ENCODE measurements at places on chromosomes 7 and 10.
A peak's percentile ranks its signal among the peaks of the same experiment; 100 is the strongest.

DNA sequence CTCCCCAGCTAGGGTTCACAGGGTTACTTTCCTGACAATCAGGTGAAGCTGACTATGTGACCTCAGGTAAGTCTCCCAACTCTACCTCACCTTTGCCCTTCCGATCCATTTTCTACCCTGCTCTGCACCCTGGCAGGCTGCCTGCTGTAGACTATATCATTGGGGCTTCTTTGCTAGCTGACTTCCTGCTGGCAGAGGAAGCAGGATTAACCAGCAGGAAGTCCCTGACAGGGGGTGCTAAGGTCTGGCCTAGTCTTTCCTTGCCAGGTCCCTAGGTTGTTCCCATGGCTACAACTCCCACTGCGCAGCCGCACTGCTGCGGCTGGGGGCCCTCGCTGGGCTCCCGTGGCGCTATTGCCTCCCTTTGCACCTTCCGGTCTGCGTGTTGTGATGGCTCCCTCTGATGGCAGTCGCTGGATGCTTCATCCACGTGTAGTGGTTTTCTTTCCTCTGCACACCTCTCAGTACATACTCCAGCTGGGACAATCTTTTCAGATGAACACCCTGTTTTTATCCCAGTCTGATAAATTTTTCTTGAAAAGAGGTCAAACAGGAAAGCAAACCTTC is 365.9 kb downstream of the REEP3 start:
- DNase-seq: no peak

- no peak for DNase-seq
Measured at GRCh38 chr7:69814421-69814962, 216.2 kb downstream of the AUTS2 start.

GRCh38 chr7:52463341-52463740 is 572.1 kb upstream of the POM121L12 start:
- DNase-seq: no peak

- DNase-seq: no peak
Measured at GRCh38 chr10:56745490-56745889, 384.4 kb upstream of the ZWINT start.

- no peak for DNase-seq
Measured at GRCh38 chr10:64750672-64751071, 1229.5 kb downstream of the REEP3 start.

DNA sequence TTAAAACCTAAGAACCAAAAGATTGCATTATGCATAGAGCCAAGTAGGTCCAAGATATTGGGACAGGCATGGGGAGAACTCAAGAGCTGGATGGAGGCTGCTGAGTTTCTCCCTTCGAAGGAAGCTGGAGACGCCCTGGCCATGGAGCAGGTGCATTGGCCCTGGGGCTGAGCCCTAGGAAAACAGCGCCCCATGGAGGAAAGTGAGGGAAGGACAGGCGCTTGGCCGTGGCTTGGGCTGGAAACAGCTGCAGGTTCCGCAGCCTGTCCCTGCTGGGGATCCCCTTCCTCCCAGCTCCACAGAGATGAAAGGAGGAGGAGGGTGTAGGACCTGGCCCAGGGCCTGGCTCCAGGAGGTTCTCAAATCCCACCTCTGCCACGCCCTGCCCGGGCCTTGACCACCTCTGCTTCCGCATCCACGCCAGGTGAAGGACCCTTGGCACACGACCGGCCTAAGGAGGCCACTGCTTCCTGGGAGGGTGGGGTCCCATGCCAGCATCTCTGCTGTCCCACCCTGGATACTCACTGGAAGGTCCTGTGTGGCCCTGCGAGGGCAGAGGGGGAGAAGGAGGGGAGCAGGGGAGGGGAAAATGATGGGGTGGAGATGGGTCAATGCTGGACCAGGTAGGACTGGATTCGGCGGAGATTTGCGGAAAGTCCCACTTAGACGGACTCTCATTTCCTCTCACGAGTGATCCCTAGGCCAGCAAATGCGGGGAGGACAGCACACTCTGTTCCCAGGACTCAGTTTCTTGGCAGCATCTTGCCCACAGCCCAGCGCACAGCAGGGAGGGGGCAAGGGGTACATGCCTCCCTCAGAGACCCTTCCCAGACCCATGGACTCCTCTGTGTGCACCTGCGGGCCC is 258.6 kb upstream of the TCERG1L start:
- no peak for DNase-seq

GRCh38 chr7:92231-92674 is 100.1 kb upstream of the FAM20C start:
- DNase-seq: no peak

DNA sequence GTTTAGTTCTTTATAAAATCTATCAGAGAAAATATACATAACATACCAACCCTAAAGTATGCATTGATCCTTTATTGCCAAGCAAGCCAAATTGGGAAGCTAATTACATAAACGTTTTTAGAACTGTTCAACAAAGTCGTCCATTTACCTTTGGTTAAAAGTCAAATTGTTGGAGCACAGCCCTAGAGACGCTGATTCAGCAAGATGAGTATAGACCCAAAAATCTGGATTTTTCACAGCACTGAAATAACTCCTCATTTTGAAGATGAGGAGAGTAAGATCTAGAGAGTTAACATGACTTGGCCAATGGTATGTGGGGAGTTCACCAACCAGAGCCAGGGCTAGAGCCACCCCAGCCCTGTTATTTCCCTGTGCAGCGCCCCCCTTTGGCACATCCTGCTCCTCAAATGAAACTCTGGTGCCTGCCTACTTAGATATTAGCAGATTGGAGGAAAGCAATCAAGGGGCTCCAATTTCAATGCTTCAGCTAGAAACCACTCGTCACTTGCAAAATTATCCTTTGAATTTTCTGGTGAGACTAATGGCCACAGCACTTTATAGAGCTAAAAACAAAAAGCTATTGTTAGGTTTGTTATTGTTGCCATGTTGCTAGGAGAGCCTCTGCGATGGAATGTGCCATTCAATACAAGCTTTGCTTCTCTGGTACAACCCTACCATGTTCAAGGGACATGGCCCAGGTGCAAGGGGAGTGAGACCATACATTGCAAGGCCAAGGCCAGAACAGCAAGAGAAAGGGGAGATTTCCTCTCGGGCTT is 132.6 kb upstream of the ZEB1 start:
- no peak for DNase-seq

GRCh38 chr7:103446049-103446520 is at the start of gene SLC26A5:
Gene SLC26A5 (minus strand): TSS chr7:103446207. CDS start chr7:103421514, 24,693 bp downstream.
- DNase-seq: no peak

DNA sequence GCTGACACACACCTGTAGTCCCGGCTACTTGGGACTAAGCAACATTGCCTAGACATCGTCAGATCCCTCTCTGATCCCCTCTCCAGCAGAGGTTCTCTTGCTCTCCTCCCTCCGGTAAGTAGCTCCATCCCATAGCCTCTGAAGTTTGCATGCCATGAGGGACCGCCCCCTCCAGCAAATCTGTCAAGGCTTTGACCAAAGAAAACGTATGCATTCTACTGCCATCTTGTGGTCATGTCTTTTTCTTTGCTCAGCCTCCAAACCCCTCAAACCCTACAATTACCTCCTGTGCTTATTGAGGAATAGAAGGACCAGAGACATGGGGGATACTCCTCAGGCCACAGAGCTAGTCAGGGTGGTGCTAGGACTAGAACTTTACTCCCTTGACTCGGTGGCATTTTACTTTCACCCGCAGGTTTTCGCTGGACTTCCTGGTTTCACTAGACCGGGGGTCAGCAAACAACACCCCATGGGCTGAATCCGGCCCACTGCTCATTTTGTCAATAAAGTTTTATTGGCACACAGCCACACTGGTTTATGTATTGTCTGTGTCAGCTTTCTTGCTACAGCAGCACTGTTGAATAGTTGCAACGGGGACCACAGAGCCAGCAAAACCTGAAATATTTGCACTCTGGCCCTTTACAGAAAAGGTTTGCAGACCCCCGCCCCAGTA is 202.6 kb upstream of the FOXK1 start:
- no peak for DNase-seq

DNA sequence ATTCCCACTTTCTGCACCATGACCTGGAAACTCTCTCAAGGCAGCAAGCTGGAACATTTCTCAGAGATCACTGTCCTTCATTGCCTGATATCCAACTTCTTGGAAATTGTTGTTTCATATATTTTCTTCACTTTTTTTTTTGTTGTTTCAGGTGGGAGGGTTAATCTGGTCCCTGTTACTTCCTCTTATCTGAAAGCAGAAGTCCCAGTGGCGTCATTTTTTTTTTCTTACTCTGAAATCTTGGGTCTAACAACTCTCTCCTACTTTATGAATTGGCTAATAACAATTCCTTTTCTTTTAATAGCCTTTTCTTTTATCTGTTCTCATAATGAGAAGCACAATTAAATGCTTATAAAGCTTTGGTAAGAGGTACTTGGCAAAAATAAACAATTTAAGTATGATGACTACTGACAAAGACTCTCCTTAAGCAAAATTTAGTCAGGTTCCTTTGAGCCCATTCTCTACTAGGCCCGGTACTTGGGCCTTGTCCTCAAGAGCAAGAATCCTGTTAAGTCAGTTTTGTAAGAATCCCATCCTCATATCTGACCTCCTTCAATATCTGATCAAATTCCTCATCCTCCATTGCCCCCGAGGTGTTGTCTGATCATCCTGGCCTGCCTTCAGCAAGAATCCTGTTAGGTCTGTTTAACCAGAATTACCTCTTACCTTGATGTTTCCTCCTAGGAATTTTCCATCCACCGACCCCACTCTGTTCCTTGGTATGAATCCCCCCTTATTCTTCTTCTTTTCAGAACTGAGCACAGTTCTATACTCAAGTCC is 11.5 kb upstream of the CC2D2B start:
- DNase-seq: no peak

DNA sequence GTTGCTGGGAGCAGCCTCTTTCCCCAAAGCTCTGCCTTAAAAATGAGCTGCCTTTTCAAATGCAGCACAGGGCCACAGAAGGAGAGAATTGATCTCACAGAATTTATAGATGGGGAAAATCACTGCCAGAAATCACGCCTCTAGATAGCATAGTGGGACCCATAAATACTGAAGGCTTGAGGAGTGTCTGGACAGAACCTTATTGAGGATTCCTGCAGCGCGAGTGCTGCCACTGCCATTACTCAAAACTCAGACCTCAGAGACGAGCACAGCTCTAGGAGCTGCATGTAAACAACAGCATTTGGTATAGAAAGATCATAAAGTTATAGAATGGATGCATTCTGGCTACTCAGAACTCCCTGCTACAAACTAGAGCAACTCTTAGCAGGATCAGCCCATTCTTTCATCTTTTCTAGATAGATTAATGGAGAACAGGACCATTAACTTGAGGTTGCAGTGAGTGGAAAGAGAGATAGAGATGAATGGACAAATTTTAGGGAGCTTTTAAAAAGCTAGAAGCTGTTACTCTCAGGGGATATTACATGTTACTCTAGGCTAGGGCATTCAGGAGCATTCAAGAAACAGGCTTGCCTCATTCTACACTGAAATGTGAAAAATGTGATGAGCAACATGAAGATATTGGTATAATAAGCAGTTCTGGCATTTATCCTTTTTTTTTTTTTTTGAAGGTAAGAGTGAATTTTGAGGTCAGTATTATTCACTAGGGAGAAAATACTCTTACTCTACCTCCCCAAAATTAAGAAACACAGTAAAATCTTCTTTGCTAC is 267.2 kb upstream of the SLC26A5 start:
- no peak for DNase-seq

DNA sequence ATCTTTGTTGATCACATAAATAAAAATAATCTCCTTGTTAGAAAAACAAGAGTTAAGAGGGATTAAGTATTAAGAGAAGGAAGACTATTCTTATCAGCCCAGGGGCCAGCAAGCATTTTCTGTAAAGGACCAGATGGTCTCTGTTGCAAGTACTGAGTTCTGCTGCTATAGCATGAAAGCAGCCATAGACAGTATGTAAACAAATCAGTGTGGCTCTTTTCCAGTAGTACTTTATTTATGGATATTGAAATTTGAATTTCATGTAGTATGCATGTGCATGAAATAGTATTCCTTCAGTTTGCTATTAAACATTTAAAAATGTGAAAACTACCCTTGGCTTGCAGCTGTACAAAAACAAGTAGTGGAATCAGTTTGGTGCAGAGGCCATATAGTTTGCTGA is 81.7 kb downstream of the STK31 start:
- no peak for DNase-seq

GRCh38 chr10:100807241-100807951 is 62.0 kb downstream of the PAX2 start:
- DNase-seq: no peak

GRCh38 chr7:134469622-134470021 is 10.7 kb upstream of the AKR1B1 start:
- DNase-seq: no peak

DNA sequence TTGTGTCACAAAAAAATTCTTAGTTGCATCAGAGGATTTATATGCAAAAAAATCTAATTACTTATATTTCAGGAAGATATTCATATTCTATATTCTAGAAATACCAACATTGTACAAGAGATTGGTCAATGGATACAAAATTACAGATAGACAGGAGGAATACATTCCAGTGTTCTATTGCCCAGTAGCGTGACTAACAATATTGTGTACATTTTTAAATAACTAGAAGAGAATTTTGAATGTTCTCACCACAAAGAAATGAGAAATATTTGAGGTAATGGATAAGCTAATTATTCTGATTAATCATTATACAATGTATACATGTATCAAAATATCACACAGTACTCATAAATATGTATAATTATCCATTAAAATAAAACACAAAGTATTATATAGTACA is 253.3 kb downstream of the IPMK start:
- no peak for DNase-seq

GRCh38 chr10:52956861-52957260 is 184.3 kb upstream of the MBL2 start:
- DNase-seq: no peak

GRCh38 chr7:139750459-139751095 is 27.2 kb downstream of the HIPK2 start:
- DNase-seq: no peak

- no peak for DNase-seq
Measured at GRCh38 chr10:43870968-43871439, 222.3 kb upstream of the ZNF32 start.

DNA sequence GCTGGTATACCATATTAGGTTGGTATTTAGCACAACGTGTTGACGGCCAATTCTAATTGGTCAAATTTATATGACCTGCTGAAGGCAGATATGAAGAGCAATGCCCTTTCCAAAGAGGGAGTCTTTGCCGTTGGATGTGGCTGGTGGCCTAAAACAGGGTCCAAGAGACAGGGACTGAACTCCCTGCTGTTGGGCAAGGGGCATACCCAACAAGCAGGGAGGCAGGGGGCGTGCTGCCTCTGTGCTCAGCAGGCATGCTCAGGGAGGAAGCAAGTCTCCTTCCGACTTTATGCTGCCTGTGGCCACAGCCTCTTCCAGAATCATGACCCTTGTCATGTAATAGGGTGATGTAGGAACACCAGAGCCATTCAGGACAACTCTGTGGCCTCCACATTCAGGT is 167.7 kb upstream of the NPVF start:
- DNase-seq: no peak

GRCh38 chr7:121019018-121019417 is 30.5 kb downstream of the CPED1 start:
- no peak for DNase-seq

GRCh38 chr10:95792211-95792780 is 36.3 kb downstream of the ENTPD1 start:
- DNase-seq: no peak

GRCh38 chr7:36045830-36046341 is 107.2 kb upstream of the EEPD1 start:
- DNase-seq: no peak

- no peak for DNase-seq
Measured at GRCh38 chr7:68556537-68556936, 1041.7 kb upstream of the AUTS2 start.

- DNase-seq: peak; percentile 28
Measured at GRCh38 chr10:74977913-74978847, 133.3 kb upstream of the SAMD8 start.
